NCI-H446 (cell line): ENCODE measurements at places on chromosomes 11 and 22.

GRCh38 chr11:116697639-116698038 is 75.1 kb downstream of the BUD13 start:
- no peak for DNase-seq

DNA sequence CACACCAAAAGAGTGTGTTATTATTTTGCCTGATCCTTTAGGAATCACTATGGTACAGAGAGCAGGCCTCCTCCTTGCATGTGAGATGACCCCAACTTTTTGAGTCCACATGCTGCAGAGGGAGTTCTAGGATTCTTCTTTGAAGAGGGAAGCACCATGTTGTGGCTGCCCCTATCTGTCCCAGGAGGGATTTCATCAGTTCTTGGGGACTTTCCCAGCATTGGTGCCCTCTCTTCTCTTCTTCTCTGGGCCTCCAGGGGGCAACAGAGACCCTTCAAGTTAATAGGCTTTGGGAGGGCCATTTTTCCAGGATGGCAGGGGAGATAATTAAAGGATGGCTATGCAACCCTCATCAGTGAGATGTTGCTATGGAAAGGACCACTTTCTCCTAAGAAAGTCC is 3.6 kb downstream of the MMP1 start:
- DNase-seq, result peak; percentile 25

DNA sequence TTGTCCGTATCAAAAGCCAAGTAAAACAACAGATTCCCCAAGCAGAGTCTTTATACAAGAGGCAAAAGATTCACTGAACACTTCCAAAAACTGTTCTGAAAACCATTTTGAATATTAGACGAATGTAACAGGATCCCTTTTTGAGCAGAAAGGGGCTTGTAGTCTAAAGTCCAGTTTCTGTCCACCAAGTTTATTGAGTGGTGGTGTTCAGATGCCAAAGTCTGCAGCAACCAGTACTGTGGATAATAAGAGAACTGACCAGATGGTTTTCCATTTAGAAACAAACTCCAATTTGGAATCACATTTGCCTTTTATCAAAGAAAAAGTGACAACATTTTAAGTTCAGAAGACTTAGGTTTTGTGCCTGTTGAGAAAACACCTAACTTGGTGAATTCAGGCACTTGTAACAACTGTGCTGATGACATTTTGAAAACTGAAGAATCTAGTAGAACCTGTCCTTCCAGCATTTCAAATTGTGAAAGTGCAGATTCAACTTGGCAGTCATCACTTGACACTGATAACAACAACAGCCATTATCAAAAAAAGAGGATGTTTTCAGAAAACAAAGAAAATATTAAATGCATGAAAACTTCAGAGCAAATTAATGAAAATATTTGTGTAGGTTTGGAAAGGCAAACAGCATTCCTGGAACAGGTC is 217.1 kb downstream of the CSNK2A3 start:
- no peak for DNase-seq

GRCh38 chr11:57513911-57514537 is 1.5 kb downstream of the SLC43A1 start:
- peak; percentile 53 for DNase-seq

DNA sequence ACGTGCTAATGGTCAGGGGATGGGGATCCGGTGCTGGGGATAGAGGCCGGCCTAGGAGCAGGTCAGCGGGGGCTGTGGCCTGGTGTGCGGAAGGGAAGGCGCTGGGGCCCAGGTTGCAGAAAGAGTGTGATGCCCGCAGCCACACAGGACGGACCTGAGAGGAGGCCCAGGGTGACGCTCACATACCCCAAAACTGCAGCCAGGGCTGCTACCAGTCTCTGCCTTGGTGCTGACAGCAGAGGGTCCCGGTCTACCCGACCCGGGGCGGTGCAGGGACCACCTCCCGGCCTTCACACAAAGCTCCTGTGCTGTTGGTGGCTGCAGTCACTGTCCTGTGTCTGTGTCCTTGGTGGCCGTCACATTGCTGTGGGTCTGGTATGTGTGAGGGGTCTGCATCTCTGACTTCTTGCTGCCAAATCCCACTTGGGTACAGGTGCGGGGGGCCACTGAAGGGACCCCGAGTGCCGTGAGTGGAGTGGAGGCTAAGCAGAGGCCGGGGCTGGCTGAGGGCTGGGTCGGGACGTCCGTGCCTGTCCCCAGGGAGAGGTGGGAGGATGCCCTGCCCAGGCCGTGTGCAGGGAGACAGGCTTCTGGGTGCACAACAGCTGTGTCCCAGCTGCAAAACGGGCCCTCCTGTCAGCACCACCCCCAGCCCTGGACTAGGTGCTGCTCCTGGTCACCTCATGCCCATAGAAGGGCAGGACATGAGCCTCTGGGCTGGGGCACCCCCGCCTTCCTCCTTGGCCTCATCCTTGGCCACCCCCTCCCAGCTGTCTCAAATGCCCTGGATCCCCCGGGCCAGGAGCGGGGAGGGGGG is 1.5 kb downstream of the LSP1 start:
- DNase-seq, result no peak

- DNase-seq, result no peak
Measured at GRCh38 chr22:42258126-42258525, 12.3 kb downstream of the TCF20 start.

DNA sequence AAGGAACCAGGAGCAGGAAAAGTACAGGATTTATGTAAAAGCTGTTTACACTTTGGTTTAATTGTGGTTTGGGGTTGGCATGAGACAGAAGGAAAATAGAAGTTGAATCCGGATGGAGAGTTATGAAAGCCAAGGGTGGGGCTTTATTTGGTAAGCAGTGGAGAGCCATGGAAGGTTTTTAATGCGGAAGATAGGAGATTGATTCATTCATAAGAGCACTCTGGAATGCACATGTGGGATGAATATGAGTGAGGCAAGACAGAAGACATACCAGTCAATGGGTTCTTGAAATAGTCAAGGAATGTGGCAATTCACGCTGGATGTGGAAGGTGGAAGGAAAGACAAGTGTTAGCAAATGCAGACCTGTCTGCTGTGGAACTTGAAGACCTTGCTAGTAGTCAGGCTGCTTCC is 9.3 kb upstream of the GLB1L3 start:
- no peak for DNase-seq

GRCh38 chr11:86749821-86750401 is 50.4 kb upstream of the PRSS23 start:
- DNase-seq, result no peak

DNA sequence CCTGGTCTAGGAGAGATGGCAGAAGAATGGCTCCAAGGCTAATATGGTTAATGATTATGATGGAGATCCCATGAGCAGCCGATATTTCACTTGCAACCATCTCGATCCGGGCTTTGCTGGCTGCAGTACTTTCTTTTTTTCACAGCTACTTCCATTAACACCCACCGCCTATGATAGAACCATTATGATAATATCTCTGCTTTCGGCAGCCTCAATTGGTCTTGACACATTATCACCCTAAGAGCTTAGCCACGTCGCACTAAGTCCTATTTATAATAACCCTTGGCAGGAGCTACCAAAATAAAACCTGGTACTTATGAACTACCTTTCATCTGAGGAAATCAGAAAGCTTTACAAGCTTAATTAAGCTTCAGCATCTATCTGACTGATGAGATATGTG is 7.6 kb upstream of the FJX1 start:
- DNase-seq, result no peak

- DNase-seq, result no peak
Measured at GRCh38 chr11:90512846-90513245, 290.0 kb upstream of the CHORDC1 start.
